ENCODE measurements at places on chromosomes 4 and X.

DNA sequence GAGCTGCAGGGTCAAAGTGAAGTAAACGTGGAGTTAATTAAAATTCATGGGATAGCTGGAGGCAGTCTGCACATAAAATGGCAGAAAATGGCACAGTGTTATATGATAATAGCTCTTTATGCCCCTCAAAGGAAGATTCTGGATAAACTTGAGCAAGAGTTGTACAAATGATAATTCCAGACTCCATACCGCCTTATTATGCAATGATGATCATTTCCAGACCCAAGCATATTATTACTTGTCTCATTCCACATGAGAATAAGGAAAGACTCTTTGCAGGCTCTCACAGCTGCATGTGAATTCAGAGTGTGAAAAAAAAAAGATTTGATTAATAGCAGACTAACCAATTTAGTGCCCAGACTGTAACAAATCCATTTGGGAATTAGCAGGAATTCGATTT, 105.4 kb downstream of the STK32B start:
- DNase-seq, result no peak

GRCh38 chr4:76594173-76594572, 159.1 kb downstream of the SHROOM3 start:
- DNase-seq, result no peak

- no peak for DNase-seq
Measured at GRCh38 chr4:94345969-94346368, 3.3 kb upstream of the HPGDS start.

DNA sequence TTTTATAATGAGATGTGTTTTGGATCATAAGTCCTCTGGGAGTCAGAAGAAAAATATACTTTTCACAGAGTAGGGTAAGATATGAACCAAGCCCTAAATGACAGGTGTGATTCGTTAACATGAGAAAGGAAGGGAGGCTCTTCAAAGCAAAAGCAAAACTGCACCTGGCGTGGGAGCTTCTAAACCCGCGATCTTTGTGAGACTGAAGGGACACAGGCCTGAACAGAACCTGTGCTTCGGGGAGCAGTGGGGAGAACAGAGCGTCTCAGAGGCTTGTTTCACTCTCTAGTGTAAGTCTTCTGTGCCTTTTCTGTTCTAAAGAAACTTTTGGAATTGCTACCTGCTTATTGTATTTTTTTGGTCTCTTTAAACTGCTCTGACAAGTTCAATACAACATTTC, 30.2 kb upstream of the CYP4V2 start:
- DNase-seq, result no peak

- DNase-seq, result no peak
Measured at GRCh38 chr4:41365681-41366080, 109.0 kb downstream of the UCHL1 start.

DNA sequence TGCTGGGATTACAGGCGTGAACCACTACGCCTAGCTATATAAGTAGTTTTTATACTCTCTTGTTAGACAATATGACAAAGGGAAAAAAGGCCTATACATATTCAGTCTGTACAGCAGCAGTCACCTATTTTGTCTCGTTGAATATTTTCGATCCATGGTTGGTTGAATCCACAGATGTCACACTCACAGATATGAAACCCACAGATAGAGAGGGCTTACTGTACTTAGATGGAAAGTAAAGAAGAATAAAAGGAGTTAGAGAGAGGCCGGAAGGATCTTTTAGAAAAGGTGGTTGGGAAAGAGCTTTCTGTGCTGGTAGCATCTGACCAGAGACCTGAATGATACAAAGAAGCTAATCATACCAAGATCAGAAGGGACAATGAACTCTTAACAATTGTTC, 38.3 kb upstream of the SPINK2 start:
- no peak for DNase-seq

GRCh38 chrX:44305921-44306320, 37.6 kb downstream of the EFHC2 start:
- DNase-seq, result no peak

DNA sequence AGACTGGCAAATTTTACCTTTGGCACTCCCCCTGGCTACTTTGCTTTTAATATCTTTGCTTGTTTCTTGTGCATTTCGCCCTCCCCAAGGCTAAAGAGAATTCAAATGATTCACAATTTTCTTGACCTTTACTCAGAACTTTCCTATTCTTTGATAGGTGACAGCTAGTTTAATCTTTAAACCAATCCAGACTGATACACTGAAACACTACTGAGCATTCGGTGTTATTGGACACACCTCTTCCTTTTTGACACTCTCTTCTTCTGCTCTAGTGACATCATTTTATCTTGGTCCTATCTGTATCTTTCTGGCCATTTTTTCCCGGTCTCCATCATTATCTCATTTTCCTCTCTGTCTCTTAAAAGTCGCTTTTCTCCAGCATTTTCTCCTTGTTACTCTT, 103.1 kb downstream of the IL1RAPL2 start:
- no peak for DNase-seq

Measured in MG63 (cell line).